ENCODE measurements at places on chromosomes 5 and 9.
A peak's percentile ranks its signal among the peaks of the same experiment; 100 is the strongest.

GRCh38 chr5:83077662-83078261, 415 bp downstream of the XRCC4 start:
- DNase-seq, result no peak

DNA sequence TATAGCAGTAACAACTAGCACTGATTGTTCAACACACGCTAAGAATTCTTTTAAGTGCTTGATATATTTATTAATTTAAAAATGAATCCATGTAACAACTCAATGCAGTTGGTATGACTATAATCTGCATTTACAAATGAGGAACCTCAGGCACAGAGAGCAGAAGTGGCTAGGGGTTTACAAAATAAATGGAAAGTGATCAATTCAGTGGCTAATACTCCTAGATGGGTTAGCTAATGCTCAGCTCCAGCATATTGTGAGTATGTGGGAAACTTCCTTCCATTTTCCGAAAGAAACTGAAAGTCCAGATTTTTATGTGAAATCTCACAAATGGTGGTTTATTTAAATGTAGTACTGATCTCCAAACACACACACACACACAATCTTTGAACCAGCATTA, 128.0 kb downstream of the RFX3 start:
- DNase-seq, result no peak

- no peak for DNase-seq
These were observed 8.6 kb upstream of the ANKRD33B start for GRCh38 chr5:10555277-10555684.

DNA sequence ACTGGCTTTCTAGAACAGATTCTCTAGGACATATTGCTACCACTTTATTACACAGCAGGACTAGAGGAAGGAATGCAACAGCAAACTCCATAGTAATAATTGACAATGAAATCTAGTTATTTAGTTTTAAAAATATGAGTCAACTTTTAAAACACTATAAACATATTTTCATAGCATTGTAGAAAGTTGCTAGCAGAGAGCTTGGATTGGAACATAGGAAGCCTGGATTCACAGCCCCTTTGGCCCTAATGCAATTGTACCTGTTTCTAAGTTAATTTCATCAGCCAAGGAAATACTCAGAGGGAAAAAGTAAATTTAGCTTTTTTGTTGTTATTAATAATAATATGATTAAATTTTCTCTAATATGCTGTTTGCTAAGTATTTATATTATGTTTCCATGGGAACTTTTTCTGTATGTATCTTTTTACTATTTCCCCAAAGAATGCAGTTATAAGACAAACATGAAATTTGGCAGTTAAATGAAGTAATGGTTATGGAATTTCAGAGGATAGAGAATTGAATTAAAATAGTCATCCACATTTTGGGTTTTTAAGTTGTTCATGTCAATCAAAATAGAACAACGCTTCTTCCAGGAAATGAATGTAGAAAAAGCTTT, 45.6 kb downstream of the VCAN start:
- DNase-seq, result no peak

- no peak for DNase-seq
These were observed 61.6 kb downstream of the CSNK1A1 start for GRCh38 chr5:149489605-149490037.

DNA sequence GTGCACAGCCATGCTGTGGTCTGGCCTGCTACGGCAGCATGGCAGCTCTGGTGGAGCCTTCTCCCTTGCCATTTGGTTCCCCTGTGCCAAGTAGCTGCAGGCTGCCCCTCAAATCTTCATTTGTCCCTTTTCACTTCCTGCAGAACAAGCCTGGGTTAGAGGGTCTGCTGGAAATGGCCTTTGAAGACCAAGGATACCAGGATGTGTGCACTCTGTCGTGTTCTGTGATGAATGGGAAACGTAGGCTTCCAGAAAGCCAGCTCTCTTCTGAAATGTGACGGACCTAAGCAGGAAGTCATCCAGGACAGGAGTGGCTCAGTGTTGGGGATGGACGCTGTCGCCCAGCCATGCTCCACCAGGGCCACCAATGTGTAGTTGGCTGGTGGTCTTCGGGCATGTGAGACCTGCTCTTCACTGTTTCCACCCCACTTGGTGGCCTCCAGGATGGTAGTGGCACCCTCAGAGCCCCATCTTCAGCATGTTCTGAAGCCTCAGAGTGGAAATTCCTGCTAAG, 3.4 kb upstream of the POMT1 start:
- no peak for DNase-seq

DNA sequence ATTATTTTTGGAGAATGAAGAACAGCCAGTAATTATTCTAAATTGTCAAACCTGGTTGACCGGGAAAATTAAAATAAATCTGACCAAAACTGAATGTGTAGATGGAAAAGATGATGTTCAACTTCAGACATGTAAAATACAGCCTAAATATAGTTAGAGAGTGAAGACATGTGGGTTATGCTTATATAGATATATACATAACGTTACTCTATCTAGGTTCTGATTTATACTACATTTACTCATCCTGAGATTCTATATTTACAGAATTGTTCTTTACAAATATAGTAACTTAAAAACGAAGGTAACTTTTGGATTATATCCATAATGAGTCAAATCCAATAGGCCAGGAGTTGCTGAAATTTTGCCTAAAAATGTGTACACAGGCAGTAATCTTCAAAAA, 20.8 kb upstream of the THG1L start:
- DNase-seq, result no peak

GRCh38 chr5:44665101-44665701, 143.5 kb upstream of the MRPS30 start:
- DNase-seq, result no peak

DNA sequence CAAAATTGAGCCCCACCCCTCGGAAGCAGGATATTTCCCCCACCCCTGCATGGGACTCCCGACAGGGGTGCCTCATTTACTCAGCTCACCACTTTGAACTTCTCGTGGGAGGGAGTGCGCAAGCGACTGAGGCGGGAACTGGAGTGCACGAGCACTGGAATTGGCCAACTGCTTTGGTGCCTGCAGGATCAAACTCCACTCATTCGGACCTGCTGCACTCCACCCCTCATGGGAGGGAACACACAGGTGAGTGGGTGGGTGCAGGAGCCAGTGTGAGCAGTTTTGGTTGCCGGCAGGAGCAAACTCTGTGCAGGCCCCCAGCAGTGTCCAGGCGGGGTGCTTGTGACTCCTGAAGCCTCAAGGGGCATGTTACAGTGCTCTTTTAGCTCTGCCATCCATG, 301.2 kb downstream of the TUSC1 start:
- no peak for DNase-seq

DNA sequence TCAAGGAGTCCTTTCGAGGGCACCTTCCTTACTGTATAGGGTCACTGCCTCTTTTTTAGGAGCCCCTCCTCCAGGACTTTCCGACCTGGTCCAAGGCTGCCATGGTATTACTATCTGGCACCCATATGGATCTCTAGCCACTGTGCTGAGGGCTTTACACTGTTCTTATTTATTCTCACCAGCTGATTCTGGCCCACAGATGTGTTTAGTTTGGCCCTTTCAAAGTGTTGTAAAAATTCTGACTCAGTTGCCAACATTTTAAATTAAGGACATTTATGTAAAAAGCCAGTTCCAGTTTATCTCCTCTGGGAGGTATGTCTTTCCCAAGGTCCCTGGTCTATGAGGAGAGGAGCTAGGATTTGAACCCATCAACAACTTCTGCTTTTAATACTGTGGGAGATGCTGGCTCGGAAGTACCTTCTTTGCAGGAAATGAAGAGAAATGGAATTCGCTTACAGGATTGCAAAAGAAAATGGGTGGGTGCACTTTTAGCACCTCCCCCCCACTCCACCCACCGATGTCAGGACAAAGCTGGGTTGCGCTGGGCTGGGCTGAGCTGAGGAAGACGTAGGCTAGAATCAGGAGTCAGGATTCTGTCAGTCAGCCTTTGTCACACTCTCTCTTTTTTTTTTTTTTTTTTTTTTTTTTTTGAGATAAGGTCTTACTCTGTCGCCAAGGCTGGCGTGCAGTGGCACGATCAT, 7.8 kb downstream of the JADE2 start:
- no peak for DNase-seq

DNA sequence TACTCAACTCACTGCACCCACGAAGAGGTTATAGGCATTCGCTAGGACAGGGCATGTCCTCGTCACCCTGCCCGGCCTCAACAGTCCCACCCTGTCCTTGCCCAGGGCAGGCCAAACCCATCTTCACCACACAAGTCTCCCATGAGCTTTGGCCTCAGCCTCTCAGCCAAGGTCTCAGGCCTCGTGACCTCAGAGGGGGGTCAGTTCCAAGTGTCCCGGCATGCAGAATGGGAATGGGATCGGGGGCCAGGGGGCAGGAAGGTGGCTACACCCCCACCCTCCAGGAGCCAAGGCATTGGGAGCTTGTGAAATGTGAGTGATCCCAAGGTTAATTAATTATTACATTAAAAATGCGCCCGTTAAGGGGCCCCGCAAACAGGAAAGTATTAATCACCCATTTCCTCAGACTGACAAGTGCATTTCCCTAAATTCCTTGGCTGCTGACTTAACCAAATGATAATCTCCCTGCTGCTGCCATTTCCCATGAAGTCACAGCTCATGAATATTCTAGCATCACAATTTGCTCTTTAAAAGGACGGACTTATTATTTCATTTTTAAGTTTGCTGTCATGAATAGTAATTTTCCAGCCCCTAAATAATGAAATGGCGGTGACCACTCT, 8.0 kb upstream of the UBAC1 start:
- DNase-seq, result no peak

- DNase-seq, result no peak
These were observed 22.4 kb downstream of the LHX2 start for GRCh38 chr9:124033967-124034366.

- DNase-seq, result no peak
These were observed 14.3 kb upstream of the GABRP start for GRCh38 chr5:170769246-170769645.

DNA sequence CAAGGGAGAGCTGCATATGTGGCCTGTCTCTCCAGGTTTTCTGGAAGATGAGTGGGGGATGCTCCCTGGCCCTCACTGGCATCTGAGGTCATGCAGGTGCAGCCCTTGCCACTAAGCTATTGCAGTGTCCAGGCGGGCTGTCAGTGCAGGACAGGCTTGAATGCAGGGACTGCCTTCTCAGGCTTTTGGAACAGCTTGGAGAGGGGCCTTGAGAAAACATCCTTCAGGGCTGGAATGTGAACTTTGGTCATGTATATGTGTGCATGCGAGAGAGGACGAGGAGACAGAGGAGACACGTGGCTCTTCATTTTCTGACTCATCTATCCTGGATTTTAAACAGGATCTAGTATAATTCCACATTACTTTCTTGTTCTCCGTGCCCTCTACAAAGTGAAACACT, 90.3 kb downstream of the MACROH2A1 start:
- DNase-seq, result peak; percentile 20

DNA sequence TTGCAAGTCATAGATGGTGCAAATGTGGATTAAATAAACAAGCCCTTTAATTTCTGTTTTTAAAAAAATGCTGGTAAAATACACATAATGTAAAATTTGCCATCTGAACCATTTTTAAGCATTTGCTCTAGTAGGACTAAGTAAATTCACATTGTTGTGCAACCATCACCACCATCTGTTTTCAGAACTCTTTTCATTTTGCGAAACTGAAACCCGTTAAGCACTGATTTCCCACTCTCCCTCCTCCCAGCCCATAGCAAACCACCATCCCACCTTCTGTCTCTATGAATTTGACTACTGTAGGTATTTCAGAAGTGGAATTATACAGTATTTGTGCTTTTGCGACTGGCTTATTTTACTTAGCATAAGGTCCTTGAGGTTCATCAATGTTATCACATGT, 103.3 kb upstream of the CNTLN start:
- no peak for DNase-seq

GRCh38 chr9:134061688-134062371, 6.0 kb downstream of the BRD3 start:
- DNase-seq, result no peak

GRCh38 chr9:133715295-133715865, 22.8 kb downstream of the SARDH start:
- no peak for DNase-seq

DNA sequence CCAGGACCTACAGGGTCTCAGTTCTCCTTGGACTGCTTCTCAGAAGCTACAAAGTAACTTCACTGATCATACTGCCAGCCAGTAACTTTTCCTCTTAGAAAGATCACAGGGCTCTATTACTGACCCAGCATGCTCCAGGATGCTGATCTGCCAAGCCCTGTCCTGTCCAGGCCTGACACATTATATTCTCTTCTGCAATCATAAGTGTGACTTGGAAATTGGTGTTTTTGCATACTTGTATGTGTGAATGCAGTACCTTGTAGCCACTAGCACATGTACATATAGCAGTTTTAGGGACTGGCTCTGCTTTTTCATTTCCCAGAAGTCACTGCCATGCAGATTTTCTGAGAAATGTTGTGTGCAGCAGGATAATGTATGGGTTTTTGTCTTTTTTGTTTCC, 40.1 kb upstream of the CCNH start:
- no peak for DNase-seq

GRCh38 chr5:55993731-55994494, 850 bp downstream of the IL6ST start:
- no peak for DNase-seq

- DNase-seq, result no peak
These were observed 153.4 kb downstream of the TMEM161B start for GRCh38 chr5:88115211-88115610.

DNA sequence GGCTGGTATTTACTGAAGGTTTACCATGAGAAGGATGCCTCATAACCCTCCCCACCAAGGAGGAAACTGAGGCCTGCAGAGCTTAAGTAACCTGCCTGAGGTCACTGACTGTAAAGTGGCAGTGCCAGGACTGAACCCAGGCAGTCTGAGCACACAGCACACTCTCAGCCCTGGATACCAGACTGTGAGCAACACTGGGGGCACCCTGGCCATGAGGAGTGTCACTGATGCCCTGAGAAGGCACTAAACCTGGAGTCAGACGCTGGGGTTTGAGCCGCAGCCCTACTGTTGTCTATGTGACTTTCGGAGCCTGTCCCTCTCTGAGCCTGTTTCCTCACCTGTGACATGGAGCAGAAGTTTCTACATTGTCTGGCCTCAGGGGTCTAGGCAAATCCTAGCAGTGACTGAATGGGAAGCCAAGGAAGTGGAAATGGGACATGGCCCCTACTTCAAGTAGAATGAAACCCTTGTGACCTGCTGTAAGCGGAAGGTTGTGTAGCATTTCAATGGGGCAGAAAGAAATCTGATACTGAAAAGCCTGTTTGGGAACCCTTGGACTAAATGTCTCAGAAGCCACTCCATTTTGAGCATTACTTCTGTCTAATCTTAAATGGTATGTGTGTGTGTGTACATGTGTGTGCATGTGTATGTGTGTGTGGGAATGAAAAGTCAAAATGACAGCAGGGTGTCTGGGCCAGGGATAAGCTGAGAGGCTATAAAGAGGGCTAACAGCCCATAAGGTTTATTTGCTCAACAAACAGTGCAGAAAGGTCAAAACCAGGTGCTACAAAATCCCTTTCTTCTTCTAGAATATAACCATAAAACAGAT, 36.0 kb downstream of the B4GALT1 start:
- DNase-seq, result no peak

- peak; percentile 49 for DNase-seq
These were observed 9.1 kb upstream of the ANKH start for GRCh38 chr5:14880688-14881087.
